Left ventricle myocardium inferior (tissue), 1 donor: ENCODE measurements at places on chromosomes 3 and 15. TPM values are rescaled to one million over a fixed set of nuclear protein-coding genes. Genes with fewer than 3 reads are reported as not detected.
A peak's percentile ranks its signal among the peaks of the same experiment; 100 is the strongest.

- H3K4me3 ChIP-seq = no peak overlapping the region
- no peak overlapping the region for H3K27ac ChIP-seq
- no peaks in the 10 kb centered on the region for H3K36me3 ChIP-seq
- H3K27me3 ChIP-seq = peaks cover 49% of the 10 kb centered on the region
- no peak for DNase-seq
These were observed 98.5 kb upstream of the SLC25A36 start for GRCh38 chr3:140842984-140843649.

- no peaks in the 10 kb centered on the region for H3K36me3 ChIP-seq
- H3K27me3 ChIP-seq = no peaks in the 10 kb centered on the region
- DNase-seq = no peak
- peaks cover 26% of the 10 kb centered on the region for H3K4me1 ChIP-seq
- H3K4me3 ChIP-seq = no peak overlapping the region
These were observed 103.6 kb downstream of the ECT2 start for GRCh38 chr3:172853921-172854666.

LCTL gene
- total RNA-seq = not detected

- H3K27me3 ChIP-seq = no peaks in the 10 kb centered on the region
- H3K4me1 ChIP-seq = peaks cover 10% of the 10 kb centered on the region
- H3K36me3 ChIP-seq = no peaks in the 10 kb centered on the region
These were observed 88.2 kb upstream of the ZNF385D start for GRCh38 chr3:21839176-21839575.

NCBP2 gene
- total RNA-seq = 36.9 TPM

OR4M2 gene
- total RNA-seq = not detected

GABRR3 gene
- not detected for total RNA-seq

DNA sequence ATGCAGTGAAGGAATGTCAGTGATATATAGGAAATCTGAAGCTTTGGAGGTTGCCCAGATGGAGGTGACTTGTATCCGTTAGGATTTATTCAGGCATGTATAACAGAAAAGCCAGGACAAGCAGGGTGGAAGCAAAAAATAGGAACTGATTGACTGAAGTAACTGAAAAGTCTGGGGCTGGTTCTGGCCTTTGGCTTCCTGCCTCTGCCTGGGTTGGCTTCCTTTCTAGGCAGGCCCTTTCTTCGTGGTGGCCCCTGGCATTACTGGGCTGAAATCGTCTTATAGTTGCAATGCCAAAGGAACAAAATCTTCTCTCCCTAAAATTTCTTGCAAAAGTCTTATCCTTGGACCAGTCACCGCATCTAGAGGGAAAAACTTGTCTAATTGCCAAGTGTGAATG is 386.1 kb downstream of the PTPRG start:
- no peak for DNase-seq
- H3K4me1 ChIP-seq = peaks cover 70% of the 10 kb centered on the region
- H3K27ac ChIP-seq = no peak overlapping the region
- no peak overlapping the region for H3K4me3 ChIP-seq
- no peaks in the 10 kb centered on the region for H3K27me3 ChIP-seq
- H3K36me3 ChIP-seq = no peaks in the 10 kb centered on the region

BTLA gene
- total RNA-seq = not detected

DNA sequence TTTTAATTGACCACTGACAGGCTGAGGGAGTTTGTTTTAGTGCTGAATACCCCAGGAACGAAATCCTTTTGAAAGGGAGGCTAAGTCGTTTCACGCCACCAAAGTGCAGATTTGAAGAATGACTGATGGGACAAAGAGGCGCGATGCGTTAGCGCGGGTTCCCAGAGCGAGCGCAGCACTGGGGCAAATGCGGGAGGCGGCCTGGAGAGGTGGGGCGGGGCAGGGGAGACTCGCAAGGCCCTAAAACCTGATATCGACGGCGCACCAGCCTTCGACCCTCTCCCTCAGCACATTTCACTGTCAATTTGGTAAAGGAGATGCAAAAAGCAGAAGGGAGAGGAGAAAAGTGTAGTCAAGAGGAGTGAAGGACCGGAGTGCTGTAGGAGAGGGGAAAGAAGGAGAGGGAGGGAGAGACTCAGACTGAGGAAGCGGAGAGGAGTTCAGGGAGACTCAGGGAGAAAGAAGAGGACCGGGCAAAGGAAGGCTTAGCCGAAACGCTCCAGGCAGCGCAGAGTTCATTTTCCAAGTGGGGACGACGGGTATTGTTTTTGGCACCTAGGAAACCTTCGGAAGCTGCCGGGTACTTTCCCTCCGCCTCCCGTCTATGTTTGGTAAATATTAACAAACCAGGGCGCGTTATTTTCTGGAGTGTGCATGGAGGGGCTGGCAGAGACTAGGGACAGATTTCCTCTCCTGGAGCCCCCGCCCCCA is 3.8 kb upstream of the FOXB1 start:
- H3K4me1 ChIP-seq = peaks cover 24% of the 10 kb centered on the region
- H3K4me3 ChIP-seq = no peak overlapping the region
- no peak for DNase-seq
- peaks cover 100% of the 10 kb centered on the region for H3K27me3 ChIP-seq

GRCh38 chr3:143261848-143262247 is 142.3 kb downstream of the CHST2 start:
- no peak overlapping the region for H3K27ac ChIP-seq
- H3K27me3 ChIP-seq = no peaks in the 10 kb centered on the region
- no peaks in the 10 kb centered on the region for H3K4me1 ChIP-seq
- H3K36me3 ChIP-seq = no peaks in the 10 kb centered on the region
- no peak for DNase-seq
- H3K4me3 ChIP-seq = no peak overlapping the region

- H3K27ac ChIP-seq = no peak overlapping the region
- H3K27me3 ChIP-seq = no peaks in the 10 kb centered on the region
- H3K4me1 ChIP-seq = no peaks in the 10 kb centered on the region
- no peak overlapping the region for H3K4me3 ChIP-seq
- no peak for DNase-seq
These were observed 107.2 kb downstream of the SNRPN start for GRCh38 chr15:25061808-25062550.

DNA sequence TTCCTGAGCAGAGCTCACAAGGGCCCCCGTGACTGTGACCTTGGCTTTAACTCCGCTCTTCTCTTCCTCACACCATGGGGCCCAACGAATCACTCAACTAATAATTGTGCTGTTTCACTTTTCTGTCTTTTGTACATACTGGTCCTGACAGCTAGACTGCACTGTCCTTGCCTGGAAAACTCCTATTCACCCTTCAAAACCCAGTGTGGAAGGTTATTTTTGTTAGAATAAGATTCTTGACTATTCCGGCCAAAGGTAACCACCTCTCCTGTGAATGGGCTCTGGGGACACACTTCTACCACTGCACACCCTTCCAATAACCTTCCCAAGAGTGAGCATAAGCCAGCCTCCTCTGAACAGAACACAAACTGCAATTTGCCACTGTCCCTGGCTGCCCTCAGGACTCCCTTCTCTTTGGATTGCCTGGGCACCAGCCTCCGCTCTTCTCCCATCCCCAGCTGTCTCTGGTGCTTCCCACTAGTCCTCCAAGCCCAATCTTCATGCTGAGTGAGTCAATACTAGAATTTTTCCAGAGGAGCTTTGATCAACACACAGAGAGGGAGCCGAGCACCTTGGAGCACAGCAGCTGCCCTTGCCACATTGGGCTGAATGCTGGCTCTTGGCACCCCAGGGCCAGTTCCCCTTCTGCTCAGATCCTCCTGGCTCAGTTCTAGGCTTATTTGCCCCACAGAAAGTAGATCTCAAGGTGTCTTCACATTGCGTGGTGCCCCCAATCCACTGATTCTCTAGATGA is 2.1 kb downstream of the SCN5A start:
- H3K36me3 ChIP-seq = no peaks in the 10 kb centered on the region
- H3K4me3 ChIP-seq = peak overlapping the region; percentile 80
- peaks cover 59% of the 10 kb centered on the region for H3K27me3 ChIP-seq
- peak overlapping the region; percentile 93 for H3K27ac ChIP-seq

- peaks cover 11% of the 10 kb centered on the region for H3K4me1 ChIP-seq
- no peak overlapping the region for H3K27ac ChIP-seq
- H3K27me3 ChIP-seq = no peaks in the 10 kb centered on the region
- H3K4me3 ChIP-seq = no peak overlapping the region
These were observed 70.1 kb downstream of the GPR160 start for GRCh38 chr3:170107941-170108340.

DNA sequence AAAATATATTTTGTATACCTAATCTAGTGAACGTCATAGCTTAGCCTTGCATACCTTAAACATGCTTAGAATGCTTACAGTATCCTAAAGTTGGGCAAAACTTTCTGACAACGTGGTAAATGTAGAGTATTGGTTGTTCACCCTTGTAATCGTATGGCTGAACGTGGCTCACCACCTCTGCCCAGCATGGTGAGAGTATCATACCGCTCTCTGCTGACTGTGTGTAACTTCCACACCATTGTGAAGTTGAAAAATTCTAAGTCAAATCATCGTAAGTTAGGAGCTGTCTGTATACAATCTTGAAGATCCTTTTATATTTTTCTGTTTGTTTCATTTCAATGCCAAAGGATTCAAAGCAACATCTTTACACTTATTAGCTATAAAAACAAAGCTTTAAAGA is 63.5 kb upstream of the TRPC1 start:
- no peak overlapping the region for H3K27ac ChIP-seq
- no peak overlapping the region for H3K4me3 ChIP-seq

ITGA11 gene
- 31.4 TPM for total RNA-seq

GPR160 gene
- total RNA-seq = 0.99 TPM

NAALADL2 gene
- total RNA-seq = 5.8 TPM

DNA sequence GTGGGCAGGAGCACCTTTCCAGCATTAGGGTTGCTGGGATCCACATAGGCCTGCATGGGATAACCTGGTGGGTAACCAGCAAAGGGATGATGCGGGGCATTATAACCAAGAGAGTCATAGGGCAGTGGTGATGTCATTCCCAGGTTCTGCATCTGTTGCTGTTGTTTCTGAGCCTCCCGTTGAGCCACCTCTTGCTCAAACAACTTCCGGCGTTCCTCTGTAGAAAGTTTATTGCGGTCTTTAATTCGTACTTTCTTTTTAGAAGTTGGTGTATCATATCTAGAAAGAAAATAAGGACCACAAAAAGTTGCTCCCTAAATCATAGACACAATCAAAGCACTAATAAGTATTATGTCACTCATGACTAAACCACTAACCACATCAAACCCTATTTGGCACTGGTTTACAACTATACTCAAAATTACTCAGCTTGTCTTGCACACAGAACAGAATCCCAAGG is 77.8 kb downstream of the NBEAL2 start:
- peaks cover 11% of the 10 kb centered on the region for H3K4me1 ChIP-seq
- no peaks in the 10 kb centered on the region for H3K27me3 ChIP-seq
- H3K27ac ChIP-seq = no peak overlapping the region
- H3K36me3 ChIP-seq = peaks cover 47% of the 10 kb centered on the region

U2SURP gene
- 43.7 TPM for total RNA-seq

GRCh38 chr15:90087454-90088154 is 14.7 kb downstream of the IDH2 start:
- no peaks in the 10 kb centered on the region for H3K27me3 ChIP-seq
- H3K4me3 ChIP-seq = no peak overlapping the region
- H3K36me3 ChIP-seq = peaks cover 84% of the 10 kb centered on the region
- peaks cover 23% of the 10 kb centered on the region for H3K4me1 ChIP-seq

DAZL gene
- total RNA-seq = not detected

SCAANT1 gene
- not detected for total RNA-seq

- H3K4me3 ChIP-seq = no peak overlapping the region
- peaks cover 43% of the 10 kb centered on the region for H3K4me1 ChIP-seq
- no peaks in the 10 kb centered on the region for H3K36me3 ChIP-seq
- no peaks in the 10 kb centered on the region for H3K27me3 ChIP-seq
- peak overlapping the region; percentile 57 for H3K27ac ChIP-seq
These were observed 14.3 kb downstream of the EEFSEC start for GRCh38 chr3:128167646-128167972.

DNA sequence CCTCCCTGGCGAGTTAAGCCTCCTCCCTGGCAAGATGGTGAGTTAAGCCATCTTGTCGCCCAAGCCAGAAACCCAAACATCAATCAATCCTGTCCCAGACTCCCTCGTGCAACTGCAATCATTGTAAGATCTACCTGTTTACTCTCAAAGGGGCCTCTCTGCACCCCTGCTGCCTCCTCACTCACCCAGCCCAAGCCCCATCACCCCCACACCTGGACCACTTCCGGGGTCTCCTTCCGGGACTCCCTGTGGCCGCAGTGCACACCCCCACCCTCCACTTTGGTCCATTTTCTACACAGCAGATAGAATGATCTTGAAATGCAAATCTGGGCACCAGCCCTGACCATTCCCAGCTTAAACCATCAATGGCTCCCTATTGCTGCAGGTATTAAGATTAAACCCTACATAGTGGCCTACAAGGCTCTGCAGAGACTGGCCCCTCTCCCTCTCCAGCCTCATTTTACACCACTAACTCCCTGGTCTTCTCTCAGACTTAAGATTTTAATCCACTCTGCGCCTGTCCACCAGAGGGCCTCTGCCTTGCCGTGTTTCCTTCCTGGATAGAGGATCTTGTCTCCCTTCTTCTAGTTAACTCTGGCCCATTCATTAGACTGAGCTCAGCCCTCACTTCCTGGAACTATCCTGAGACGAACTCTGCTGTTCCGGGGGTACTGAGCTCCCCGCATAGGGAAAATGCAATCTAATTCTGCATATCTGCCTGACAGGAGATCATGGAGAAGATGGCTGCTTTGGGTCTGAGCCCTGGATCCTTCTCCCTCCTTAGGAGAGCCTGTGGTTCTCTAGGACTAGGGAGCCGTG is 41.9 kb upstream of the SLC6A1 start:
- no peak overlapping the region for H3K27ac ChIP-seq
- no peaks in the 10 kb centered on the region for H3K36me3 ChIP-seq

GRCh38 chr3:71944482-71945065 is 159.6 kb upstream of the PROK2 start:
- peaks cover 5% of the 10 kb centered on the region for H3K4me1 ChIP-seq
- DNase-seq = no peak
- H3K4me3 ChIP-seq = no peak overlapping the region

HYAL3 gene
- total RNA-seq = 1.2 TPM

APOD gene
- 92.5 TPM for total RNA-seq

DNA sequence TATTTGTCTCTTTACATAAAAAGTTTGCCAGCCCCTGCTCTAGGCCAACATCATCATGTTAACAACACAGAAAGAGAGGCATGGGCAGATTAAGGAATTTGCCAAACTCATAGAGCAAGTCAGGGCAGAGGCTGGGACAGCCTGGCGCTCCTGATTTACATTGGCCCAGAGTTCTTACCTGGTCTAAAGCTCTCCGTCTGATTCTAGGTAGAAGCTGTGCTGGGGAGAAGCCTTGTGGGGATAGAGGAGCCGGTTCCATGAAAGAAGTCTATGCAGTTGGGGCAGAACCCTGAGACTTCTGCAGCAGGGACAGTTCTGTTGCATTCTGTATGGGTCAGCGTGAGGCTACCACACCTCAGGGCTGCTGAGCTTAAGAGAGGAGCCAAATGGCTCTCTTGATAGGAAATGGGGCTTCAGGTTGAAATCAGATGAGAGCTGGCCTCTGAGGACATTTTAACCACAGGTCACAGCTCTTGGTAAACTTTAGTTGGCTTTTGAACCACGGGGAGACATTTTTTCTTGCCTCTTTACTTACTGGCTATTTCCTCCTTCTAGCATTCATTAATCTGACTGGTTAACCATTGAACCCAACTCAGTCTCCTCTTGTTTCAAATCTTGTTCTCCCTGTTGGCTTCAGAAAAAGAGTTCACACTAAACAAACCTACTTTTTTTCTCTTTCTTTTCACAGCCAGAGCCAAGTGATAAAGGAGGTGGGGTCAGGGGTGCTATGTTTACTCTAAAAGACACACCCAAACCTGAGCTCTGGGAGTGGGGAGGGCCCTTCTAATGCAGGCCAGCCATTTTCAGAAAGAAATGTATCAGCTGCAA is 250.7 kb downstream of the OPA1 start:
- H3K4me1 ChIP-seq = peaks cover 7% of the 10 kb centered on the region
- H3K4me3 ChIP-seq = no peak overlapping the region
- no peaks in the 10 kb centered on the region for H3K36me3 ChIP-seq
- H3K27me3 ChIP-seq = peaks cover 6% of the 10 kb centered on the region
- DNase-seq = no peak

GRCh38 chr15:51097553-51098330 is 3.0 kb upstream of the TNFAIP8L3 start:
- H3K27ac ChIP-seq = no peak overlapping the region
- no peaks in the 10 kb centered on the region for H3K36me3 ChIP-seq
- no peak overlapping the region for H3K4me3 ChIP-seq
